ENCODE measurements at places on chromosomes 4 and X.

- H3K4me3 ChIP-seq: no peak overlapping the region
- no peaks in the 10 kb centered on the region for H3K4me1 ChIP-seq
- H3K27ac ChIP-seq: no peak overlapping the region
- no peaks in the 10 kb centered on the region for H3K27me3 ChIP-seq
- DNase-seq: no peak
These were observed 220.1 kb downstream of the DCTD start for GRCh38 chr4:182697094-182697493.

DNA sequence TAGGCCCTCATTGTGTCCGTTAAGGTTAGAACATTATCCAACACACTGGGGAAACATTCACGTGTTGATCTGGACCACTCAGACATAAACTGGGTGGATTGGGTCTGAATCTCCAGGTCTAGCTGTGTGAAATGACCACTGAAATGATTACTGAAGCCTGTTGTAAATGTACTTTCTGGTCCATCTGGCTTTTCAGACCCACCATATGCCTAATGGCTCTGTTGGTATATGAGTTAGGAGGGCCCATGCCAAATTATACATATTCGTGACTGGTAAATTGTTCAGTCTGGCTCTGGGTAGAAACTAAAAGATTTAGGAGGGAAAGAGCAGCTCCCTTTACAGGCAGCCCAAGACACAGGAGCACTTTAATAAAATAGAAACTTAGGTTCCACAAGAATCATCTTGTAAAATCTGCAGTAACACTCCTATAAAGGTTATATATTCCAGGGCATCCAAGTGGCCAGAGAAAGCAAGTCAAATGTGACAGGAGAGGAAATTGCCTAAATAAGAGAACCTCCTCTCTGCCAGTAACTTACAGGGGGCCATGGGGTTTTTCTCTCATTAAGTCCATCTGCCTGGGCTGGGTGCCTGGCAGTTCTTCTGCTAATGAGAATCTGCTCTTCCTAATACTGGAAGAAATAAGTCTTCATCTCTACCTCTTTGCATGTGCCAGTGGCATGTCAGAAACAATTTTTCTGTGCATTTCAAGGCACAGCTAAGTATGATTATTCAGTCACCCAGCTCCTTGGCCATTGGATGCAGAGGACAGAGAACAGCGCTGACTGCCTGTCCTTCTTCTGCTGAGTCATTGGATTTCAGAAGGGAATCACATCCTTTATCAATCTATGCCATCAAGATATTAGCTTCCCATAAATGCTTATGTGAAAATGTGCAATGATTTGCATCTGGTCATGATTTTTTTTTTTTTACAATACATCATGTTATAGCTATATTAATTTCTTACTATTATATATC, 112.6 kb downstream of the GLRA2 start:
- no peak overlapping the region for H3K4me3 ChIP-seq
- no peaks in the 10 kb centered on the region for H3K27me3 ChIP-seq
- H3K4me1 ChIP-seq: no peaks in the 10 kb centered on the region
- no peaks in the 10 kb centered on the region for H3K36me3 ChIP-seq

- H3K4me1 ChIP-seq: no peaks in the 10 kb centered on the region
- DNase-seq: peak; percentile 62
- H3K27ac ChIP-seq: no peak overlapping the region
These were observed 34.4 kb upstream of the CDKL5 start for GRCh38 chrX:18390941-18391538.

- no peak overlapping the region for H3K4me3 ChIP-seq
- no peak overlapping the region for H3K27ac ChIP-seq
- H3K4me1 ChIP-seq: no peaks in the 10 kb centered on the region
- no peaks in the 10 kb centered on the region for H3K27me3 ChIP-seq
- H3K36me3 ChIP-seq: no peaks in the 10 kb centered on the region
- peak; percentile 53 for DNase-seq
These were observed 163.2 kb upstream of the ETNPPL start for GRCh38 chr4:108926061-108926460.

- no peaks in the 10 kb centered on the region for H3K27me3 ChIP-seq
- H3K4me1 ChIP-seq: no peaks in the 10 kb centered on the region
- H3K4me3 ChIP-seq: no peak overlapping the region
- DNase-seq: no peak
These were observed 2.7 kb downstream of the GJB1 start for GRCh38 chrX:71225676-71226075.

- H3K4me1 ChIP-seq: no peaks in the 10 kb centered on the region
- DNase-seq: no peak
- no peak overlapping the region for H3K27ac ChIP-seq
- no peaks in the 10 kb centered on the region for H3K36me3 ChIP-seq
These were observed 31.2 kb downstream of the RNF175 start for GRCh38 chr4:153728660-153729059.

- DNase-seq: no peak
- H3K27me3 ChIP-seq: no peaks in the 10 kb centered on the region
- H3K36me3 ChIP-seq: peaks cover 25% of the 10 kb centered on the region
- peak overlapping the region; percentile 49 for H3K27ac ChIP-seq
- no peak overlapping the region for H3K4me3 ChIP-seq
These were observed 82.4 kb upstream of the PACRGL start for GRCh38 chr4:20617678-20618396.

GRCh38 chr4:152591396-152591795, 55.5 kb upstream of the FBXW7 start:
- peaks cover 7% of the 10 kb centered on the region for H3K4me1 ChIP-seq
- H3K27me3 ChIP-seq: no peaks in the 10 kb centered on the region
- peak; percentile 61 for DNase-seq
- no peak overlapping the region for H3K4me3 ChIP-seq
- no peaks in the 10 kb centered on the region for H3K36me3 ChIP-seq

DNA sequence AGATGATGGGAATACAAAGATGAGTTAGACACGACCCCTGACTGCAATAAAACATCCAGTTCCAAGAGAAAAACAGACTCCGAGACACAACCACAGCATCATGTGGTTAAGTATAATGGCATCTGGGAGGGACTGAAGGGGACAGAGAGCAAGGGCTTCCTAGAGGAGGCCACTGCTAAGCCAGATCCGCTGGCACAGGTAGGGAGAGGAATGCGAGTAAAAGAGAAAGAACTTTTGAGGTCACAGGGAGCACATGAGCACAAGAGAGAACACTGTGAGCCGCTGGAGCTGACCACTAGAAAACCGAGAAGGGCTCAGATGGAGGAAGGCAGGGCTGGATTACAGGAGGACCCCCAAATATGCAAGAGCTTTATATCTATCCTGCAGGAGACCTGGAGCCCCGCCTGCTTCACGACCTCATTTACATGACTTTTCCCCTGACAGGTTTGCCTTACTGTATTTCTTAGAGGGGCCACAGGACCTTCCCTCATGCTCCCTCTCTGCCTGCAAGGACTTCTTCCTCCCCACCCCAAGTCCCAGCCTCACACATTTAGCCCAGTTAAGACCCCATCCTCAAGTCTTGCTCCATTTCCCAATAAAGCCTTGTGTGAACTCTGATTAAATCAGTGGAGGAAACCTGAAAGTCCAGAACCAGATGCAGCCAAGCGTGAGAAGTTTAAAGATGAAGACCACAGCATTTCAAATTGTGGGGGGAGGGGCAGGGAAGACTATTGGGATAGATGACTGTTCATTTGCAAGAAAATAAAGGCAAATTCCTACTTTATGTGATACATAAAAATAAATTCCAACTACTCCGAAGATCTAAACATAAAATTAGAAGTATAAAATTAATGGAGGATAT, 29.6 kb downstream of the MFAP3L start:
- no peak overlapping the region for H3K27ac ChIP-seq
- H3K4me3 ChIP-seq: no peak overlapping the region
- H3K36me3 ChIP-seq: no peaks in the 10 kb centered on the region
- no peak for DNase-seq

DNA sequence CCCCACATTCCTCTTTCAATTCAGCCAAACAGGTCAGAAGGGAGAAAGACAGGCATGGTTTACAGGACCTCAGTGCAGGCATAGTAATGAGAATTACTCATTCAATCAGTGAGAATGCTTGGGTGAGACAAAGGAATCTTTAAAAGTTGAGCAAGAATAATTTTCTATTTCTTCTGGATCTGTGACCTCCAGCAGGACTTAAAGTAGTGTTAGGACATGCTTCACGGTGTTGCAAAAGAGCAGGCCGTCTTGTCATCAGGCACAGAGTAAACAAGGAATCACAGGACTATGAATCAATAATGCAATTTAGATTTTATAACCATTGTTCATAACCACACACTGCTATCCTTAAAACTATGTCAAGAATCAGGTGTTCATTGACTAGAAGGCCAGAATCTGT, 130.6 kb upstream of the GLRA2 start:
- DNase-seq: no peak
- H3K27me3 ChIP-seq: no peaks in the 10 kb centered on the region
- H3K4me1 ChIP-seq: no peaks in the 10 kb centered on the region
- no peak overlapping the region for H3K4me3 ChIP-seq
- H3K27ac ChIP-seq: no peak overlapping the region

DNA sequence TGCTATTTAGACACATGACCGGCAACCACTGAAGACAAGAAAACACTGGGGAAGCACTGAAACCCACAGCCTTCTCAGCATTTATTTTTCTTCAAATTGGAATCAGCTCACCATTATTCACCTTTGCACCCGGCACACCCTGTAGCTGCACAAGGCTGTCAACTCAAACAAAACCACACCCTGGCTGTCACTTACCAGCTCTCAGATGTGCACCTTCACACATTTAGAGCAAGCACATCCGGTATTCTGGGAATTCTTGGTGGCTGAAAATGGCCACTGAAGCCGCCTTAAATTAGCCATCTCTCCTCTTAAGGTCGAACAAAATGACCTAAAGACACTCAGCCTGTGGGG, 5.9 kb downstream of the ZFYVE28 start:
- H3K36me3 ChIP-seq: no peaks in the 10 kb centered on the region
- H3K4me1 ChIP-seq: peaks cover 9% of the 10 kb centered on the region
- no peak for DNase-seq
- peaks cover 65% of the 10 kb centered on the region for H3K27me3 ChIP-seq
- H3K4me3 ChIP-seq: no peak overlapping the region

DNA sequence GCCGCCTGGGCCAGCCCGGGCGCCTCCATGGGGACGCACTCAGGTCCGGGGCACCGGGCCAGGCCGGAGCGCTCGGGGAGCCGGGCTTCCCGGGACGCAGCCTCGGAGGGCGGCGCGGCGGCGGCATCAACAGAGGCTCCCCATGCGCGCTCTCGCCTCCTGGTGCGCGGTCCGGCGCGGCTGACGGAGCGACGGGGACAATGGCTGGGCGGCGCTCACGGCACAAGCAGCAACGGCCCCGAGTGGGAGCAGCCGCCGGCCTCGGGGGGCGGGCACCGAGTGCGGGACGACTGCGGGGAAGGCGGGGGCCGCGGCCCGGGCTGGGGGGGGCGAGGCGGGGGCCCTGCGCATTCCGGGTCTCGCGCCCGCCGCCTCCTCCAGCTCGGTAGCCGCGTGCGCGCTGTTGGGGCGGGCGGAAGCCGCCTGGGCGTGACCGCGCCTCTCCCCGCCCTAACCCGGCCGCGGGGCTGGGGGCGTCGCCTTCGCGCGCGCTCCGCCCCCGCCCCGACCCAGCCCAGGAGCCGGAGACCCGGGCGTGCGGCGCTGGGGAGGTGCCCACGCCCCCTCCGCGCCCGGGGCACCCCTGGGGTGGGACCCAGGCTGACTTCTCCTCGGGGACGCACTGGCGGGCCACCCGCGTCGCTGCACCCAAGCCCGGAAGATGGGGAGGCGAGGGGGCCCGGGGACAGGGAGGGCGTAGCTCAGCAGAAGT, at the start of gene PRKX:
Gene PRKX, minus strand, starts transcription at position 425 of the 712 bp plus-strand sequence. Its CDS starts 396 bp downstream, at position 29.
- H3K27ac ChIP-seq: no peak within 1 kb of the TSS
- DNase-seq: peak; percentile 56
- H3K4me1 ChIP-seq: no peaks in the 10 kb centered on the region
- H3K4me3 ChIP-seq: peak within 1 kb of the TSS; percentile 76

DNA sequence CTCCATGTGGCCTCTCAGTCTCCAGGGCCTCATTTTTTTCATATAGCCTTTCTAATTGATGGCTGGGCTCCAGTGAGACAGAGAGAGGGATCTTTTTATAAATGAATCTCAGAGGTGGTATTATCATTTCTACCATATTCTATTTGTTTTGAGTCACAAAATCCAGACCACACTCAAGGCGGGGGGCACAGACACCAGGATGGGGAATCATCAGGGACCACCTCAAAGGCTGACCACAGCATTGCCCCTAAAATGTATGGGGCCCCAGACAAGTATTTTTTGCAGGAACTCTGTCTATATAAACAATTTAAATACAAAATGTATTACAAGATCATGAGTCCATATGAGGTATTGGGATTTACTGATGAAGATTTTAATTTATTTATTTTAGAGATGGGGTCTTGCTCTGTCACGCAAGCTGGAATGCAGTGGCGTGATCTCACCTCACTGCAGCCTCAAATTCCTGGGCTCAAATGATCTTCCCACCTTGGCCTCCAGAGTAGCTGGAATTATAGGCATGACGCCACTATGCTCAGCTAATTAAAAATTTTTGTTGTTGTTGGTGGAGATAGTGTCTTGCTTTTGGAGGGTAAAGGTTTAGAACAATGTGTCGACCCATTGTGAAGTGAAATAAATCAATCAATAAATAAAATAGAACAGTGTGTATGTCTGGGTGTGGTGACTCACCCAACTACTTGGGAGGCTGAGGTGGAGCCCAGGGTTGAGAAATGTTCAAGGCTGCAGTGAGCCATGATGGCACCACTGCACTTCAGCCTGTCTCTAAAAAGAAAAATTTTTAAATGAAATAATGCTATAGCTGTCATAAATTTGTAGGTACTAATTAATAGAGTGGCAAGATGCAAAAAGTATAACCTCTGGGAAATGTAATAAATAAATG, 29.4 kb downstream of the WDR13 start:
- no peaks in the 10 kb centered on the region for H3K27me3 ChIP-seq
- no peaks in the 10 kb centered on the region for H3K4me1 ChIP-seq
- no peak overlapping the region for H3K4me3 ChIP-seq
- no peaks in the 10 kb centered on the region for H3K36me3 ChIP-seq
- DNase-seq: no peak

DNA sequence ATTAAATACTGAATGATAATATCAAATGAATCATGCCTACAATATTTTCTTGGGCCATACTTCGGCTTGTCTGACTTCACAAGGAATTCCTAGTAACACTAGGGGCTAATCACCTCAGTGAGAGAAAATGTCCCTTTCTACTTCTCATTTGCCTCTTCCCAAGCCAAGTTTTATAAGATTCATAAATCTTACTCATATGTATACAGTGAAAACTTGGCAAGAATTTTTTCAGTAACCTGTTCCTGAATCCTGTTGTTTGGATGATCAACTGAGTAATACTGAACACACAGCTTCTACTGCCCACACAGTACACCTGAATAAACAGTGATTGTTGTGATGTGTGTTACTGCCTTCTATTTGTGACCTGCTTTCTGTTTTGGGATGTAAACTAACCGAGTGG, 16.5 kb downstream of the TMPRSS11E start:
- no peak for DNase-seq
- no peaks in the 10 kb centered on the region for H3K27me3 ChIP-seq
- H3K27ac ChIP-seq: no peak overlapping the region
- no peaks in the 10 kb centered on the region for H3K36me3 ChIP-seq

GRCh38 chr4:24932515-24933225, 19.8 kb upstream of the CCDC149 start:
- DNase-seq: no peak
- H3K4me1 ChIP-seq: no peaks in the 10 kb centered on the region
- H3K36me3 ChIP-seq: no peaks in the 10 kb centered on the region
- no peak overlapping the region for H3K27ac ChIP-seq
- no peaks in the 10 kb centered on the region for H3K27me3 ChIP-seq
- H3K4me3 ChIP-seq: no peak overlapping the region

GRCh38 chrX:480861-481417, 94.2 kb upstream of the PPP2R3B start:
- no peak overlapping the region for H3K4me3 ChIP-seq
- H3K4me1 ChIP-seq: no peaks in the 10 kb centered on the region
- no peaks in the 10 kb centered on the region for H3K36me3 ChIP-seq
- no peak overlapping the region for H3K27ac ChIP-seq
- H3K27me3 ChIP-seq: no peaks in the 10 kb centered on the region

- H3K4me1 ChIP-seq: peaks cover 9% of the 10 kb centered on the region
- no peaks in the 10 kb centered on the region for H3K36me3 ChIP-seq
- no peak overlapping the region for H3K27ac ChIP-seq
- no peak for DNase-seq
- no peaks in the 10 kb centered on the region for H3K27me3 ChIP-seq
These were observed 126.1 kb downstream of the MGST2 start for GRCh38 chr4:139791681-139792080.
